ENCODE measurements at places on chromosomes 11 and 22. TPM values are rescaled to one million over a fixed set of nuclear protein-coding genes. Genes with fewer than 3 reads are reported as not detected.

The DBX1 gene
- polyA plus RNA-seq, result 13.4 TPM

DNA sequence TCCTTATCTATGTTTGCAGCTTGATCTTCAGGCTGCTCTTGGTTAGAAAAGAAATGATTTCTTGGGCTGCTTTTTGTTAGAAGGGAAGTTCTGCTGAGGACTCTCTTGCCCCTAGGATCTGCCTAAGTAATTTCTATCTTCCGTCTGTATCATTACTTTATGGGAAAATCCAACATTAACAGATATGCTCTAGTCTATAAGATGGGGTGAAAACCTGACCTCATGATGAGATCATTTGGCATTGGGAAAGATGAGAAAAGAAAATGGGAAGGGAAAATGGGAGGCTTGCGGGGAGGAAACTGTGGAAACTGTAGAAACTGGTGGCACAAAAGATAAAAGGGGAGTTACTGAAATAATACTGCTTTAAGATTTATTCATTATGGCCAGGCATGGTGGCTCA is 63.6 kb downstream of the FDX1 start:
- peaks cover 12% of the 10 kb centered on the region for H3K4me1 ChIP-seq
- H3K27me3 ChIP-seq, result no peaks in the 10 kb centered on the region
- H3K27ac ChIP-seq, result no peak overlapping the region
- no peak overlapping the region for H3K4me3 ChIP-seq

The CFAP300 gene
- 3.2 TPM for polyA plus RNA-seq

DNA sequence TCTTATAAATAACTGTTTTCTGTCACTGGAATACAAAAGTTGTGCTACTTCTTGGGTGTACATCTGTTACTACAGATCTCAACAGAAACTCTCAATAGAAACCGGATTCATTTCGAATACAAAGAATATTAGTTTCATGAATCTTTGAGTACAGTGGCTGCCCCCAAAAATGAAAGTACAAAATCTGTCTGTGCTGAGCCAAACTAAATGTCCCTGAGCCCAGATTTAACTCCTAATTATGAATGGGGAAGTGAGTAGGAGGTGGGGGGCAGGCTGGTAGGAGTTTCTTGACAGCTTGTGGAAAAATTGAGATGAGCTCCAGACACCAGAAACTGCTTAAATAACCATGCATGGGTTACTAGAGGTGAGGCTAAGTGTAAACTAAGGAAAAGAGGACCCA is 41.6 kb downstream of the PITPNB start:
- DNase-seq, result peak; percentile 41
- no peak overlapping the region for H3K4me3 ChIP-seq
- H3K4me1 ChIP-seq, result peaks cover 12% of the 10 kb centered on the region
- H3K36me3 ChIP-seq, result peaks cover 15% of the 10 kb centered on the region
- H3K27ac ChIP-seq, result no peak overlapping the region
- H3K27me3 ChIP-seq, result no peaks in the 10 kb centered on the region

DNA sequence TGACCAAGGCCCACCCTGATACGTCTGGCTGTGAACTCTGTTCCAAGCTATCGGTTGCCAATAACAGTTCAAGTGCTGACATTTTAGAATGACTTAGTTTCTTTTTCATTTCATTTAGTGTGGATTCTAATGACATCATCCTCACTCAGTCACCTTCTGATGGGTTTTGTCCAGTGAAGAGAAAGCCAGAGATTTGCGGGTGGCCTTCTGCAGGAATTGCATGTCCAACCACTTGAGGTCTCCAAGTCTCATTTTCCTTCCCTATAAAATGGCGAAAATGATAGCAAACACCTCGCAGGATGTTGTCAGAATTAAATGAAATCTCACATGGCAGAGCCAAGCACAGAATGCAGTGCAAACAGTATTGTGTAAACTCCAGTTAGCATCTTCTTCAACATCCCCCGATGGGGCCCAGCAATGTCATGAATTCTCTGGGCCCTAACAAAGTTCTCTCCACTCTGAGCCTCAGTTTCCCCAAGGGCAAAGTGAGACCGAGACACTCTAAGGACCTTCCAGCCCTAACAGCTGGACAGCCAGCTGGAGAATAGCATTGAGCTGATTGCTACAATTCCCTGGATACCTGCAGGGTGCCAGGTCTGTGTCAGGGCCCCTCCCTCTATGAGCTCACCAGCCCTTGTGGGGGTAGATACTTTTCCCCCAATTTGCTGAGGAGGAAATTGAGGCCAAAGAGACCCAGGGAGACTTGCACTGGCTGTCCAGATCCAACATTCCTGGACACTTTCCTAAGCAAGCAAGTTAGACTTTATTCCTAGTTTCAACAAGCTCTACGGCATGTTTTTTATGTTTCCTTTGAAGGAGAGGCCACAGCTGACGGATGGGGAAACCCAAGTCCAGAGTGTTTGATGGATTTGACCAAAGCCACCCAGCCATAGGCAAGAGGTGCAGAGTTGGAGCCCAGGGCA is 286.7 kb downstream of the MN1 start:
- H3K4me1 ChIP-seq, result peaks cover 52% of the 10 kb centered on the region
- no peaks in the 10 kb centered on the region for H3K36me3 ChIP-seq
- no peak overlapping the region for H3K4me3 ChIP-seq
- H3K27me3 ChIP-seq, result peaks cover 4% of the 10 kb centered on the region

The SYTL2 gene
- polyA plus RNA-seq, result 61.2 TPM

- no peaks in the 10 kb centered on the region for H3K4me1 ChIP-seq
- DNase-seq, result no peak
- peaks cover 7% of the 10 kb centered on the region for H3K36me3 ChIP-seq
Observed at GRCh38 chr11:134132808-134133207, 63.9 kb downstream of the JAM3 start.

The VWA5A gene
- polyA plus RNA-seq, result 110 TPM

The AP5B1 gene
- polyA plus RNA-seq, result 2.5 TPM

The DDTL gene
- polyA plus RNA-seq, result 2.9 TPM

DNA sequence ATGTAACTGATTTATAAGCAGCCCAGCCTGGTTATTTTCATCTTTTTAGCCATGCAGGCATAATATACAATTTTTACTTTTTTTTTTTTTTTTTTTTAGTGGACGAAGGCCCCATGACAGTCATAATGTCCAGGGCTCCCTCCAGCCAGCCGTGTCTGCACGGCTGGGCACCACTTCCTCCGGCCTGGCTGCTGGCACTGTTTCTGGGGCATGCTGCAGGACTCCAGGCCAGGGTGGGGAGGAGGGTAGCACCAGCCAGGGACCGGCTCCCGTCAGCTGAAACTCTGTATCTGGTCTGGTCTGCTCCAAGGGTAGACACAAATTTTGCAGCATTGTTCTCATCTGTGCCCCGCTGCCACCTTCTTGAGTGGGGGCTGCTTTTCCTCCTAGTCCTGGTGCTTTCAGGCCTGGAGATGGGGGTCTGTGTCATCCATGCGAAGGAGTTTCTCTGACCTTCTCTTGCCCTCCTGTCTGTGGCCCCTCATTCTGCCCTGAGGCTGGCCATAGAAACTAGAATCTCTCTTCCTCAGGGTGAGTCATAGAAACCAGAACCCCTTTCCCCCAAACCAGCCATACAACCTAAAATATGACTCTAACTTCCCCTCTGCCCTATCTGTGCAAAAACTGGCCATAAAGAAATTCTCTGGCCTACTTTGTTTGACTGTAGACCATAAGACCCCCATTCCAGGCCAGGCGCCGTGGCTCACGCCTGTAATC is 9.2 kb upstream of the RRP7A start:
- no peak for DNase-seq
- no peak overlapping the region for H3K27ac ChIP-seq
- H3K4me1 ChIP-seq, result no peaks in the 10 kb centered on the region
- H3K4me3 ChIP-seq, result no peak overlapping the region

The KRTAP5-8 gene
- not detected for polyA plus RNA-seq

The FKBP2 gene
- polyA plus RNA-seq, result 60.6 TPM

- no peak overlapping the region for H3K27ac ChIP-seq
- H3K36me3 ChIP-seq, result peaks cover 82% of the 10 kb centered on the region
- no peaks in the 10 kb centered on the region for H3K27me3 ChIP-seq
- peaks cover 7% of the 10 kb centered on the region for H3K4me1 ChIP-seq
- no peak overlapping the region for H3K4me3 ChIP-seq
- DNase-seq, result no peak
Observed at GRCh38 chr22:30296324-30296723, 7.0 kb upstream of the CASTOR1 start.

GRCh38 chr11:131859538-131860210 is 489.3 kb downstream of the NTM start:
- no peak for DNase-seq
- H3K27ac ChIP-seq, result no peak overlapping the region
- H3K4me3 ChIP-seq, result no peak overlapping the region
- peaks cover 5% of the 10 kb centered on the region for H3K27me3 ChIP-seq
- no peaks in the 10 kb centered on the region for H3K36me3 ChIP-seq
- no peaks in the 10 kb centered on the region for H3K4me1 ChIP-seq

The CECR2 gene
- polyA plus RNA-seq, result 11.4 TPM

The MAPK8IP2 gene
- polyA plus RNA-seq, result 0.66 TPM

The LMO2 gene
- 17.5 TPM for polyA plus RNA-seq

DNA sequence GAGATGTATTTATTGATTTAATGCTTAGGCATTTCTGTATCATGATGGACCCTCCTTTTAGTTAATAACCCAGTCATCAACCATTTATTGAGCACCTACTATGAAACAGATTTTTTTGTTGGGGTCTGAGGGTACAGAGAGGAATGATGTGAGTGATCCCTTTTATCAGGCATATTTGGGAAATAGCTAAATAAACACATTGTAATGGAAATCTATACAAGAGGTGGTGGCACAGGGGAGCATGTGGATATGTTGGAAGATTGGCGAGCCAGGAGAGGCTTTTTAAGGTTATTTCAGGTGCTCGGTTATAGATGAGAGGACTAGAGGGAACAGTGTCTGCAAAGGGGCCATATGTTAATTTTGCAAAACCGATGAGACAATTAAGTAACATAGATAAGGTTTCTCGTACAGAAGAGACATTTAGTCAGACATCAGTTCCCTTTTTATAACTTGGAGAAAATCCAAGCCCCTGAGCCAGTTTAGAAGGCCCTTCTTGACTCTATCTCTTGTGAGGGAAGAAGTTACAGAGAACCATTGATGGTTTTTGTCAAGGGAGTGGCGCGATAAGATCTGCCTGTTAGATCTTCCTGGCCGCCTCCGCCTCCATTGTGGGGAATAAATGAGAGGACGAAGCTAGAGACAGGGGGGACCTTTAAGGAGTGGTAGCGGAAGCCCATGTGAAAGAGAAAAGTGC is 2.0 kb downstream of the ATXN10 start:
- DNase-seq, result no peak
- H3K4me1 ChIP-seq, result peaks cover 14% of the 10 kb centered on the region
- H3K27me3 ChIP-seq, result no peaks in the 10 kb centered on the region
- peaks cover 7% of the 10 kb centered on the region for H3K36me3 ChIP-seq
- H3K27ac ChIP-seq, result no peak overlapping the region
- no peak overlapping the region for H3K4me3 ChIP-seq

The SERPIND1 gene
- not detected for polyA plus RNA-seq

The SCO2 gene
- 0.89 TPM for polyA plus RNA-seq

The RCOR2 gene
- 14.5 TPM for polyA plus RNA-seq

- H3K27me3 ChIP-seq, result no peaks in the 10 kb centered on the region
- peak; percentile 54 for DNase-seq
- no peaks in the 10 kb centered on the region for H3K4me1 ChIP-seq
- no peak overlapping the region for H3K27ac ChIP-seq
- H3K4me3 ChIP-seq, result no peak overlapping the region
- peaks cover 9% of the 10 kb centered on the region for H3K36me3 ChIP-seq
Observed at GRCh38 chr11:34977089-34977912, 60.9 kb downstream of the PDHX start.

GRCh38 chr11:47057365-47057764 is 119.3 kb downstream of the ARFGAP2 start:
- H3K27me3 ChIP-seq, result no peaks in the 10 kb centered on the region
- H3K36me3 ChIP-seq, result peaks cover 5% of the 10 kb centered on the region
- no peak overlapping the region for H3K4me3 ChIP-seq
- no peak for DNase-seq
- H3K4me1 ChIP-seq, result no peaks in the 10 kb centered on the region

GRCh38 chr11:74310857-74311256 is 583 bp downstream of the P4HA3 start:
- no peak for DNase-seq
- H3K4me3 ChIP-seq, result peak overlapping the region; percentile 21
- peaks cover 22% of the 10 kb centered on the region for H3K27me3 ChIP-seq
- H3K4me1 ChIP-seq, result peaks cover 8% of the 10 kb centered on the region
- no peak overlapping the region for H3K27ac ChIP-seq

GRCh38 chr22:39135092-39135896 is 17.2 kb downstream of the CBX7 start:
- H3K27ac ChIP-seq, result no peak overlapping the region
- H3K4me1 ChIP-seq, result peaks cover 12% of the 10 kb centered on the region
- H3K4me3 ChIP-seq, result no peak overlapping the region
- no peaks in the 10 kb centered on the region for H3K27me3 ChIP-seq

- H3K27me3 ChIP-seq, result peaks cover 32% of the 10 kb centered on the region
- no peak overlapping the region for H3K27ac ChIP-seq
- H3K36me3 ChIP-seq, result no peaks in the 10 kb centered on the region
- no peak overlapping the region for H3K4me3 ChIP-seq
- no peak for DNase-seq
Observed at GRCh38 chr22:49290711-49291110, 537.0 kb downstream of the BRD1 start.

The OR51B4 gene
- polyA plus RNA-seq, result not detected

DNA sequence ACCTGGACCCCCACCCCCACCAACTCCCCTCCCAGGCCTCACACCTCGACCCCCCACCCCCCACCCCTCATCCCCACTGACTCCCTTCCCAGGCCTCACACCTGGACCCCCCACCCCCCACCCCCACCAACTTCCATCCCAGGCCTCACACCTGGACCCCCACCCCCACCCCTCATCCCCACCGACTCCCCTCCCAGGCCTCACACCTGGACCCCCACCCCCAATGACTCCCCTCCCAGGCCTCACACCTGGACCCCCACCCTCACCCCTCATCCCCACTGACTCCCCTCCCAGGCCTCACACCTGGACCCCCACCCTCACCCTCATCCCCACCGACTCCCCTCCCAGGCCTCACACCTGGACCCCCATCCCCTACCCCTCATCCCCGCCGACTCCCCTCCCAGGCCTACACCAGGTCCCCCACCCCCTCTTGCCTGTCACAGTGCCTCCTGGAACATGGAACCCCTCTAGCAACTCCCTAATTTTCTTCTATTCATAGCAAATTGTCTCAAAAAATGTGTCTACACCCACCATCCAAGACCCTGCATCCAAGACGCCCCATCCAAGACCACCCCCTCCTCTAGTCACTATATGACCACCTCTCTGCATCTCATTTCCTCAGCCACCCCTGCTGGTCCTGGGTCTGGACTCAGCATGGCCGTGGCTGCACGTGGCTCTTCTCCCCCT is 36.9 kb upstream of the BRSK2 start:
- DNase-seq, result no peak
- H3K27ac ChIP-seq, result no peak overlapping the region
- H3K4me1 ChIP-seq, result no peaks in the 10 kb centered on the region
- peaks cover 30% of the 10 kb centered on the region for H3K27me3 ChIP-seq

The LGALS12 gene
- polyA plus RNA-seq, result 0.25 TPM

DNA sequence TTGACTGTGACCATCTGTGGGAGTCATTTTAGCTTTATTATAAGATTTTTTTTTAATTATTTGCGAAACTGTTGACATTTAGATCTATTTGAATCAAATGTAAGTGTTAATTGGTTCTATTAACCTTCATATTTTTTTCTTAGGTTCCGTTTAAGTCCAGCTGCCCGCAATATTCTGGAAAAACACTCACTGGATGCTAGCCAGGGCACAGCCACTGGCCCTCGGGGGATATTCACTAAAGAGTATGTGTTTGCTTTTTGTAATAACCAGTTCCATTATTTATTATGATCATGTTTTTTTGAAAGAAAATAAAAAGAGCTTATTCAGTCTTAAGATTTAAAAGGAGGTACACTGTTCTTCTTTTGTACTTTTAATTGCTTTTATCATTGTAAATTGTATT is 43.9 kb downstream of the PDHX start:
- H3K27me3 ChIP-seq, result no peaks in the 10 kb centered on the region
- no peak overlapping the region for H3K4me3 ChIP-seq
- H3K4me1 ChIP-seq, result no peaks in the 10 kb centered on the region
- no peak for DNase-seq

The OR52N4 gene
- 0.14 TPM for polyA plus RNA-seq
